ENCODE measurements at places on chromosomes 4 and X. TPM values are rescaled to one million over a fixed set of nuclear protein-coding genes. Genes with fewer than 3 reads are reported as not detected.

DNA sequence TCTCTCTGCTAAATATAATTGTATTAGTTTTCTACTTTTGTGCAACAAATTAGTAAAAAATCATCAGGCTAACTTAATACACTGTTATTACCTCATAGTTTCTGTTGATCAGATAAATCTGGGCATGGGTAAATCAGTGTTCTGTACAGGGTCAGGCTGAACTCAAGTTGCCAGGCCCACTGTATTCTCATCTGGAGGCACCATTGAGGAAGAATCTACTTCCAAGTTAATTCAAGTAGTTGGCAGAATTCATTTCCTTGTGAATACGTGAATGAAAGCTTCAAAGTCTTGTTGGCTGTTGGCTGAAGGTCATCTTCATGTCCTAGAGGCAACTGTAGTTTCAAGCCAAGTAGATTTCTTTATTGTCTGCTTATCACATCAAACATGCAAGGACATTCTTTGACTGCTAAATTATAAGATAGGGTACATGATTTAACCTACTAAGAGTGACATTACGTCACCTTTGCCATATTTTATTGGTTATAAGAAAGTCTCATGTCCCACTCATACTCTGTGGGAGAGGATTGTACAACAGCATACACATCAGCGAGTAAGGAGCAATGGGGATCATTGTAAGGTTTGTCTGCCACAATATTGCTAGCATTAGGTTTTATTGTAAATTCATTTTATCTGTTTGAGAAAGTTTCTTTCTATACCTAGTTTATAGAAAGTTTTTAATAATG lies 1219.0 kb downstream of the ARAP2 start:
- no peak overlapping the region for H3K4me3 ChIP-seq
- H3K27me3 ChIP-seq: no peaks in the 10 kb centered on the region
- H3K27ac ChIP-seq: no peak overlapping the region
- H3K4me1 ChIP-seq: no peaks in the 10 kb centered on the region
- no peak for DNase-seq

Gene STARD8
- 35.0 TPM for total RNA-seq

DNA sequence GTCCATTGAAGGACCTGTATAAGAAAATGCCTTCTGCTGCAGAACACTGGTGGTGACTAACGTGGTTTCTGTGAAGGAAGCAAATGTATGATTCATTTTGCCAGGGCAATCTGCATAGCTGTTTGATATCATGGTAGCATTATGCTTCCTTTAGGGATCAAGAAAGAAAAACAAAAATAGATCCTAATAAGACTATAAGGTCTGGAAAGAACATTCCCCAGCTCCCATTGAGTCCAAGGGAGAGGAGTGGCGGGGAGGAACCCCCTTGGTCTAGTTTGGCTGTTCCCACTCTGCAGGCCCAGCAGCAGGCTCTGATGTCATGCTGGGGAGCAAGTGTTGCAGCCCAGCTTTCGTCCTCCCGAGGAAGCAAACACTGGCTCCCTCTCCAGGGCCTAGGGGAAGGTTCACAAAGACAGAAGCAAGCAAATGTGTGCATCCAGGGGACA lies 154.5 kb upstream of the GALNT7 start:
- peaks cover 4% of the 10 kb centered on the region for H3K4me1 ChIP-seq
- H3K27ac ChIP-seq: no peak overlapping the region
- H3K27me3 ChIP-seq: no peaks in the 10 kb centered on the region

DNA sequence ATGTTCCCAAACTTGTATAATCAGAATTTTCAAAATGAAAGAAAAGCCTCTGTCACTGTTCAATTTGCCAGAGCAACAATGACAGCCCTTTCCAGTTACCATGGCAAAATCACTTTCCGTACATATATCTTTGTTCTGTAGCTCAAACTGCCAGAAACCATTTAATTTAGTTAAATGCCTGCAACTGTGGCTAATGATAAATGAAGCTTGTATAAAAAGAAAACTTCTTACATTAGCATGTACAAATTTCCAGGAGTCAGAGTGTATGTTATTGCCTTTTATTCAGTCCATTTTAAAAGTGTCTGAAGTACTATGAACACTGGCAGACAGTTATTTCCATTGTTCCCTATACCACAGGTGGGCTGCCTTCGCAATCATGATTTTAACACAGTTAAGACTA lies 30.3 kb downstream of the ARAP2 start:
- H3K4me3 ChIP-seq: no peak overlapping the region
- no peak overlapping the region for H3K27ac ChIP-seq
- no peaks in the 10 kb centered on the region for H3K27me3 ChIP-seq
- DNase-seq: no peak
- no peaks in the 10 kb centered on the region for H3K4me1 ChIP-seq

DNA sequence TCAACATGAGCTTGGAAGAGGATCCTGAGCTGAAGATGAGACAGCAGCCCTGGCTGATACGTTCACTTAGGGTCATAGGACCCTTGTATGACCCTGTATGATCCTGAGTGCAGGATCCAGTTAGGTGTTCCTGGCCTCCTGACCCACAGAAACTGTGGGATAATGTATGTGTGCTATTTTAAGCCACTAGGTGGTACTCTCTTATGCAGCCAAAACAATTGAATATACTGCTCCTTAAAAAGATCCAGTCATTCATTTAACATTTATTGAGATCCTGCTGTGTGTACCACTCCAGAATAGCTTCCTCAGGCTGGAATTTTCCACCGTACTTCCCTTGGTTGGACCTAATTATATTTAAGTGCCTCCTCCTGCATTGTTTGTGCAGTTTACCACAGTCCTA lies 167.1 kb downstream of the AMELX start:
- H3K27ac ChIP-seq: peak overlapping the region; percentile 94
- DNase-seq: peak; percentile 21
- peaks cover 9% of the 10 kb centered on the region for H3K4me1 ChIP-seq

DNA sequence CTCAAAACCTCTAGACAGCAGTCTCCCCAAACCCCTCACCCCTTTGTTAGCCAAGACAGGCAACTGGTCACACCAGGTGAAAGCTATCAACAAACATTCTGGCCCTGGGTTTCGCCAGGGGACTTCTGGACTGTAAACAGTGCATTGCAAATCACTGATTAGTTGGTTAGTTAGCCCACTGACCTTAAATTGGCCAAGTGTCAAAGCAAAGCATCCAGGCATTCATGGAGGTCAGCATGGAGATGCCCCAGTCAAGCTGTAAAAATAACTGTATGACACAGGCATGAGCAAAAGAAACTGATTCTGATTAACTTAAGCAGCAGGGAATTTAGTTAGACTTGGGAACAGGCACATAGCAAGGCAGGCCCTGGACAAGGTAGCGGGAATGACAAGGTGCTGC lies 156.0 kb upstream of the TTC29 start:
- no peak overlapping the region for H3K4me3 ChIP-seq
- no peak overlapping the region for H3K27ac ChIP-seq
- no peak for DNase-seq
- no peaks in the 10 kb centered on the region for H3K36me3 ChIP-seq
- no peaks in the 10 kb centered on the region for H3K27me3 ChIP-seq
- H3K4me1 ChIP-seq: no peaks in the 10 kb centered on the region

Gene PTPN13
- total RNA-seq: 0.33 TPM

DNA sequence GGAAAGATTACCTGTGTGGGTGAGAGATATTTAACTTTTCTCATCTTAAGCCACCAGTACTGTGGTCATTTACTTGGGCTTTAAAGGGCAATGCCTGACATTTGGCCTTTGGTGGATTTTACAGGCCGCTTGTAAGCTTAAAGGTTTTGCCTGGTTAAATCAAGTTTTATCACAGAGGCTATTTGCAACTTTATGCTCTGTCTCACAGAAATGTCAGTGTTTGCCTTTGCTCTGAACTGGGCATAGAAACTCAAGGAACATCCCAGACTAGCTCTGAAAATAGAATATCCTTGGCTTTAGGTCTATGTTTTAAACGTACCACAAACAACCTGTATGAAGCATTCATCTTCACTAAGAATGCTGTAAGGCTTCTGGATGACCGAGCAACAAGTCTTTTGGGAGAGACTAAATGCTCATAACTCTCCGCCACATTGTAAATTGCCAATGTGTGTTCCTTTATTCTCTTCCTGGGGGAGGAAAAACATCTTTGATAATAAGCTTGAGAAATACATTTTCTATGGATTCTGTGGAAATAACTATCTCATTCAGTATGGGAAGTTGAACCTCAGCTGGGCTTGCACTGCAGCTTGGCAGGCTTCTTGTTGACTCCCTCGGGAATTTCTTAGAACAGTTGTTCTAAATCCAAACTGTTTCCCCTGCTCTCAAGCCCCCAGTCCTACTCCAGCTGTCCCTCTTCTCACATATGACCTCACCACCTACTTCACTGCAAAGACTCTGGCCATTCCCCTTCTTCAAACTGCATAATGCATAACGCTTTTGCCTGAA lies 105.8 kb upstream of the WDR44 start:
- DNase-seq: no peak
- no peak overlapping the region for H3K27ac ChIP-seq
- no peaks in the 10 kb centered on the region for H3K36me3 ChIP-seq
- H3K4me3 ChIP-seq: no peak overlapping the region

Gene CXCL11
- total RNA-seq: 4.5 TPM

Gene SCRG1
- not detected for total RNA-seq

DNA sequence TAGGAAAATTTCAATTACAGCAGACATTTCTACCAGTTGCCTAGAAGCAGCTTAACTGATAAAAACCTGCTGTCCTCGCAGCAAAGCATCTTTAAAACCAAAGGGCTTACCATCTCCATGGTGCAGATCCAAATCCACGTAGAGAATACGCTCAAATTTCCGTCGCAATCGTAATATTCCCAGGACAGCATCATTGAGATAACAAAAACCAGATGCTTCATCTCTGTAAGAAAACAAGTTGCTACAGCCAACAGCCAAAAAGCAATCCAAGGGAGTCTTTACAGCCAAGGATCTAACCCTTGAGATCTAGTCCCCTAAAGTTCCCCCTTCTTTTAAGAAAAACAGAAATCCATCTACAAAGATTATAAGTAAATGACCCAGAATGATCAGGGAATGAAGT lies 77.6 kb downstream of the HDAC8 start:
- H3K4me1 ChIP-seq: no peaks in the 10 kb centered on the region
- DNase-seq: no peak
- H3K36me3 ChIP-seq: no peaks in the 10 kb centered on the region
- no peaks in the 10 kb centered on the region for H3K27me3 ChIP-seq

Gene RIBC1
- 0.20 TPM for total RNA-seq

DNA sequence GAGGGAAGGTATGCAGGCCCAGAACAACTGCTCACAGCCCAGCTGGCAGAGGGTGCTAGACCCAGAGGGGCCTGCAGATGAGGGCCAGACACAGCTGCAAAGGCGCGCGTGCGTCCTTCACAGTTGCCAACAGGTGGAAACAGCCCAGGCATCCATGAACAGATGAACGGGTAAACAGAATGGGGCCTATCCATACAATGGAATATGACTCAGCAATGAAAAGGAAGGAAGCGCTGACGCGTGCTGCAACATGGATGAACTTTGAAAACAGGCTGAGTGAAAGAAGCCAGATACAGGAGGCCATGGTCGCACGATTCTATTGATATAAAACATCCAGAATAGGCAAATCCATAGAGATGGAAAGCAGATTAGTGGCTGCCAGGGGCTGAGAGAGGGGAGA lies 83.1 kb upstream of the DDX3X start:
- no peaks in the 10 kb centered on the region for H3K27me3 ChIP-seq
- no peak for DNase-seq
- H3K4me3 ChIP-seq: no peak overlapping the region

- no peaks in the 10 kb centered on the region for H3K4me1 ChIP-seq
- H3K36me3 ChIP-seq: no peaks in the 10 kb centered on the region
- H3K27me3 ChIP-seq: no peaks in the 10 kb centered on the region
Measured at GRCh38 chr4:12770351-12770750, 713.8 kb downstream of the RAB28 start.

GRCh38 chrX:131235768-131236545 lies 53.1 kb downstream of the IGSF1 start:
- H3K4me1 ChIP-seq: no peaks in the 10 kb centered on the region
- H3K36me3 ChIP-seq: no peaks in the 10 kb centered on the region
- no peaks in the 10 kb centered on the region for H3K27me3 ChIP-seq
- H3K4me3 ChIP-seq: no peak overlapping the region
- no peak for DNase-seq
- no peak overlapping the region for H3K27ac ChIP-seq

- no peaks in the 10 kb centered on the region for H3K4me1 ChIP-seq
- no peaks in the 10 kb centered on the region for H3K36me3 ChIP-seq
- no peak for DNase-seq
- H3K4me3 ChIP-seq: no peak overlapping the region
- no peaks in the 10 kb centered on the region for H3K27me3 ChIP-seq
- H3K27ac ChIP-seq: no peak overlapping the region
Measured at GRCh38 chr4:141464366-141464765, 172.0 kb upstream of the IL15 start.

Gene TMEM271
- not detected for total RNA-seq

DNA sequence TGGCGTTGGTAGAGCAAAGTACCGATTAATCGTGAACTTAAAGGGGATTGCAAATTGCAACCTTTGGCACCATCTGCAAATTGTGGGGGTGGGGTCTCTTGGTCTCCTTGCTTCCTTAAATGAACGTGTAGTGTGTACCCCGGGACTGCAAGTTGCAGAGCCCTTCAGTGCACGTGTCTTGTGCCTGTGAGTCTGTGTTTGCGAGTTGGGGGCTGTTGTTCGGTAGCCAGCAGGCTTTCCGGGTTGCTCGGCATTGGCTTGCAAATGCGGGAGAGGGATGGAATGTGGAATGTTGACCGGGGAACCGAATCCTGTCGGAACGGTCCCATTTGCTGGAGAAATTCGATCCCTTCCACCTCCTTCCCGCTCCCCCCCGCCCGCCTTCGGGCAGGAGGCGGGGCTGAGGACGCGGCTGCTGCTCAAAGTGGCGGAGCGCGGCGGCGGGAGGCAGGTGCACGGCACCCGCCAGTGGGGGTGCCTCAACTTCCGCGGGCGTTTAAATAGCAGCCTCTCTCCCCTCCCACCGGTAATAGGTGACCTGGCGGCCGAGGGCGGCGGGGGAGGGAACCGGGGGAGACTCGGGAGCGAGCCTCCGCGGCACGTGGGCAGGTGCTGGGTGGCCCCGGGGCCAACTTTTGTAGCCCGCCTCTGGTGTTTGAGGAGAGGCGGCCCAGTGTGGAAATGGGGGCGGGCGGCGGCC lies 1.5 kb downstream of the JADE1 start:
- H3K4me1 ChIP-seq: peaks cover 13% of the 10 kb centered on the region
- H3K36me3 ChIP-seq: peaks cover 4% of the 10 kb centered on the region
- peak; percentile 90 for DNase-seq
- H3K27me3 ChIP-seq: no peaks in the 10 kb centered on the region
- H3K4me3 ChIP-seq: peak overlapping the region; percentile 93

Gene ZBTB49
- total RNA-seq: 2.9 TPM

DNA sequence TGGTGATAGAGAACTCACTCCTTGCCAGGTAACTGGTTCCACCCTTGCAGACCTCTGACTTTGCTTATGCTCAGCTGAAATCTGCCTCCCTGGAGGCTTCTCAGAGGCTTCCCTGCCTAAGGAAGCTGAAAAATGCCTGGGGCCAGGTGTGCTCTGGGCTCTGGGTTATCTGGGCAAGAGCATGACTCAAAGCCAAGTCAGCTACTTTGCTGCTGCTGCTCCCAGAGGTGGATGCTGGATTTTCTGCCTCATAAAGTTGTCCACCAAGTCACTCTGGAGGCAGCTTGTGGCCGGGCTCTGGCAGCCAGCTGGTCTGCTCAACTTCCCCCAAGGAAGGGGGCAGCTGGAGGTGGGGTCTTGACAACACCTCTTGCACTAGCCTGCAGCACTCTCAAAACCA lies 132.7 kb downstream of the PJA1 start:
- H3K36me3 ChIP-seq: no peaks in the 10 kb centered on the region
- DNase-seq: no peak
- H3K4me3 ChIP-seq: no peak overlapping the region
- H3K4me1 ChIP-seq: no peaks in the 10 kb centered on the region
- H3K27ac ChIP-seq: no peak overlapping the region
